ENCODE measurements at places on chromosomes 7 and 10.
A peak's percentile ranks its signal among the peaks of the same experiment; 100 is the strongest.

DNA sequence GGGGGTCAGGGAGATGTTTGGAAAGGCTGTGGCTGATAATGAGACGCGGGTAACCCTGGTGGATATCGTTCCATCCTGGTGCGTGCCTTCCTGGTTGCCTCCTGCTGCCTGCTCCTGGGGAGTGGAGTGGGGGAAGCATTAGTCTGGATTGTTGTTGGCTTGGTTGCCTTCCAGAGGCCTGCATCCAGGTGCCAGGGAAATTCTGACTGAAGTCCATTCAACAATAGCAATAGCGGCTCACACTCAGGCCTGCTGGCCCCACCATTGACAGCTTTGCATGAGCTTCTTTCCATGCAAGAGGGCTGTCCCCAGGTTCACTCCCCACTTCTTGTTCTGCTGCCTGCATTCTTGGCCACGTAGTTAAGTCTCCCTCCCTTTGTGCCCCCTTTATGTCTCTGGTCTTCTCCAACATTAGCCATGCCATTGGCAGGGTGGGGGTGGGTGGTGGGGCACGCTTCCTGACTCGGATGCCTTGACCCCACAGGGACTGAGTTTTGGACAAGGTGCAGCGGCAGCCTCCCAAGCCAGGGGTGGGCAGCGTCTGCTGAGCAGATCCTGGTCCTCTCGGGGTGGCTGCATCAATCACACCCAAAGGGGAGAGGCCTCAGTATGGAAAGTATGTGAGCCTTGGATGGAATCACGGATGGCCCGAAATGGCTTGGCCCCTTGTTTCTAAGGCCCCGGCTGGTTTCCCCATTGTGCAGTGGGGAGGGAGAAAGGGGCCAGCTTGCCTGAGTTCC is 150.2 kb downstream of the GRK5 start:
- no peak for DNase-seq

- no peak for DNase-seq
These were observed 110.4 kb downstream of the OSBPL3 start for GRCh38 chr7:24869572-24869971.

DNA sequence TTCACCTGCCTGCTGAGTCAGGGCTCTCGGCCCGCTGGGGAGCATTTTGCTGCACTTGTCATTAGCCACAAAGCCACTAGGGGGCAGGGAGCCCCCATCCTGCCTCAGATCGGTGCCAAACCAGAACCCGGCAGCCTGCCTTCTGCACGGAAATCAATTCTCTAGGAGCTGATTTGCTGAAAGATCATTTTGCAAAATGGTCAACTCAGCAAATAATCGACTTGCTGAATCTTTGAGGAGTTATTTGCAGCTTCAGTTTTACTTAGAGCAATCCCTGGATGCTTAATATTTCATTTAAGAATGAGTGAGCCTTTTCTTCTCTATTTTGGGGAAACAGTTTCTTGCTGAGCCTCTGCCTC is 1.7 kb upstream of the GIMAP8 start:
- peak; percentile 60 for DNase-seq

DNA sequence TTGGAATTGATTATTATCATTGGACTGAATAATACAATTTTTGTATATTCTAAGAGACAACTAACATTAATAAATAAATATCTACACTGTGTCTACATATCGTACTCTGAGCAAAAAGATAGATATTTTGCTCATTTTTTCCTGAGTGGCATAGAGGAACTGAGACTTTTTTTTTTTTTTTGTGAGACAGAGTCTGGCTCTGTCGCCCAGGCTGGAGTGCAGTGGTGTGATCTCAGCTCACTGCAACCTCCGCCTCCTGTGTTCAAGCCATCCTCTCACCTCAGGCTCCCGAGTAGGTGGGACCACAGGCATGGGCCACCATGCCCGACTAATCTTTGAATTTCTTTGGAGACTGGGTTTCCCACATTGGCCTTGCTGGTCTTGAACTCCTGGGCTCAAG is 14.0 kb downstream of the KMT2E start:
- DNase-seq = no peak

- DNase-seq = no peak
These were observed 38.8 kb downstream of the EPC1 start for GRCh38 chr10:32308027-32308603.

DNA sequence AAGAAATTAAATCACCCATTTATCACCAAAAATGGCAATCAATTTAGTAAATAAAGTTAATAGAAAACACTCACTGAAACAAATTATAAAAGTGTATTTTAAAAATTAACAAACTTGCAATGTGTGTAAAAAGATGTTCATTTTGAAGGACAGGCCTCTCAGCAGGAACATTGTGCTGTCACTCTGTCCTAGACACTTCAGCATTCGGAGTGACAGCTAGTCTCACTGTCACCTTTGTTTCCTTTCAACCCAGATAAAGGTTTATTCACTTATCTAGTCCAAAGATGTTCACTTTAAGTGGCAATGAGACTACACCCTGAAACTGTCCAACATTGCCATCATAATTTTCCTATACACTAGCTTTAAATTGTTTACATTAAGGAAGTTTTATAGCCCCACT is 91.9 kb upstream of the PLXDC2 start:
- DNase-seq = no peak

GRCh38 chr7:143038635-143039034 is 11.7 kb upstream of the OR9A2 start:
- DNase-seq = no peak

GRCh38 chr7:79245623-79246249 is 207.7 kb downstream of the MAGI2 start:
- DNase-seq = no peak

GRCh38 chr10:93437086-93437945 is 44.8 kb downstream of the MYOF start:
- peak; percentile 99 for DNase-seq

GRCh38 chr10:22962817-22963216 is 35.0 kb downstream of the ARMC3 start:
- DNase-seq = no peak

- no peak for DNase-seq
These were observed 7.3 kb downstream of the TSPAN15 start for GRCh38 chr10:69458430-69459100.

GRCh38 chr10:48306870-48307710 is 613 bp downstream of the MAPK8 start:
- peak; percentile 60 for DNase-seq

- DNase-seq = peak; percentile 23
These were observed 56.4 kb upstream of the CCDC71L start for GRCh38 chr7:106717254-106717954.

DNA sequence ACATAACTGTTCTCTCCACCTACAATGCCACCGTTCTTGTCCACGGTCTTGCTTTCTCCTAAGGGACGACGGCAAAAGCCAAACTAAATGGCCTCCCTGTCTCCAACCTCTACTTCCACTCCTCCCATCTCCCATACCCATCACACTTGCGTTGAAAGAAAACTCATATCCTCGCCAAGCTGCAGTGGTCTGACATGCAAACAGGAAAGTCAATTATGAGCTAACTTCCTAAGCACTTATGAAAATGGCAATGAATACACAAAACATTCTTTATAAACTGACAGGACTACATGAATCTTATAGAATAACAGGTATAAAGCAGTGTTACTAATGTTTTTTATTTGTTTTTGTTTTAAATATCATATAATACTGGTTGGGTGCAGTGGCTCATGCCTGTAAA is 46.4 kb downstream of the TYW1B start:
- DNase-seq = peak; percentile 21

- peak; percentile 94 for DNase-seq
These were observed 61.0 kb downstream of the CREB3L2 start for GRCh38 chr7:137940656-137941518.

DNA sequence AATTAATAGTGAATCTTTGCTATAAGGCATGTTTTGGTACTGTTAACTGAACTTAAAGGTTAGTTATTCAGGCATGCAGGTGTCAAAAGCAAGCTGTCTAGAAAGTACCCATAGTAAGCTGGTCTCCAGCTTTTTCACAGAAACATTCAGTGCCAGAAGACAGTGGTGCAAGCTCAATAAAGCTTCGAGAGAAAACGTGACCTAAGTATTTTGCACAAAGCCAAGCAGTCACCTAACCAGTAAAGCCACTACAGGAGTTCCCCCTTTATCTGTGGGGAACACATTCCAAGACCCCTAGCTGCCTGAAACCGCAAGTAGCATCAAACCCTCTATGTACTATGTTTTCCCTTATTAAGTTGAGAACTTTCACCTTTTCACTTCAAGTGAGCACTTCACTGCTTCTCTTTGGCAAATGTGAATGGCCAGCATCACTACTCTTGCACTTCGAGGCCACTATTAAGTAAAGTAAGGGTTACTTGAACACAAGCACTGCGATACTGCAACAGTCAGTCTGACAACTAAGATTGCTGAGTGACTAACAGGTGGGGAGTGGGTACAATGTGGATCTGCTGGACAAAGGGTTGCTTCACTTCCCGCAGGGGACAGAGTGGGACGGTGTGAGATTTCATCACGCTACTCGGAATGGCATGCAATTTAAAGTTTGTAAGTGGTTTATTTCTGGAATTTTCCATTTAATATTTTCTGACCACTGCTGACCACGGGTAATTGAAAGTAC is 253.8 kb upstream of the YAE1 start:
- DNase-seq = no peak

DNA sequence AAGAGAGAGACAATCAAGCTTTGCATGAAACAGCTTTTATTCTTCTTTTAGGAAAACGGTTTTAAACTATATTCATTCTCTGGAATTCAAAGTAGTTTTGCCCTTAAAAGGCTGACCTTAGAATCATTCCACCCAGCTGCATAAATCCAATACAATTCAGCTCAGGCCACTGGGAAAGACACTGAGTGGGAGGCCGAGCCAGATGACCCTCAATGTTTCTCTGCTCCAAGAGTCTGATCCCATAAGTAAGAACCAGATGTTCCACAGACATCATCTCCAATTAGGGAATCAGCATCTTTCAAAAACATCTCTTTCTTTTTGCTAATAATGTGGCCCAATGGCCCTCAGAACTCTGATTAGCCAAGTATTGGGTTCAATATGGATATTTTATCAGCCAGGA is 26.1 kb downstream of the CREB3L2 start:
- no peak for DNase-seq

GRCh38 chr7:155408651-155409586 is 49.0 kb upstream of the EN2 start:
- no peak for DNase-seq

- no peak for DNase-seq
These were observed 26.9 kb downstream of the ENKUR start for GRCh38 chr10:24988831-24989640.

DNA sequence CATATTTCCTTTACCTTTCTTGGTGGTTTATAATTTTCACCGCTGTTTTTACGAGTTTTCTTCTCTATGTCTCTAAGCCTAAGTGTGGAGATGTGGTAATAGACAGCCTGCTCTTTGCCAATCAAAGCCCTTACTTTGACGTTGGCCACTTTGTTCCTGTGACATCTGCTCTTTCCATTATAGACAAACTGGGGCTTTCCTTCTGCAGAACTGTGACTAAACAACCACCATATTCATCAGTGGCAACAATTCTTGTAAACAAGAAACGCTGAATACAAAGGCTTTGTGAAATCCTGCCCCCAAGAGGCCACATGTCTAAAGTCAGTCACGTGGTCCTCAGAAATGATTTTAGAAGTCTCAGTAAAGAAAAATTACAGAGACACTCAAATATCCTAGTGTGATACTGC is 59.6 kb upstream of the CAPZA2 start:
- DNase-seq = peak; percentile 89

GRCh38 chr7:76002139-76002538 is 7.7 kb upstream of the TMEM120A start:
- DNase-seq = no peak

Data from cardiac fibroblast (primary cell).